DMS79 (cell line): ENCODE measurements at places on chromosomes 13 and 19.

GRCh38 chr13:41188584-41188983 is 5.8 kb downstream of the KBTBD7 start:
- no peak for DNase-seq

GRCh38 chr19:17681505-17682125 is 6.5 kb downstream of the UNC13A start:
- no peak for DNase-seq

DNA sequence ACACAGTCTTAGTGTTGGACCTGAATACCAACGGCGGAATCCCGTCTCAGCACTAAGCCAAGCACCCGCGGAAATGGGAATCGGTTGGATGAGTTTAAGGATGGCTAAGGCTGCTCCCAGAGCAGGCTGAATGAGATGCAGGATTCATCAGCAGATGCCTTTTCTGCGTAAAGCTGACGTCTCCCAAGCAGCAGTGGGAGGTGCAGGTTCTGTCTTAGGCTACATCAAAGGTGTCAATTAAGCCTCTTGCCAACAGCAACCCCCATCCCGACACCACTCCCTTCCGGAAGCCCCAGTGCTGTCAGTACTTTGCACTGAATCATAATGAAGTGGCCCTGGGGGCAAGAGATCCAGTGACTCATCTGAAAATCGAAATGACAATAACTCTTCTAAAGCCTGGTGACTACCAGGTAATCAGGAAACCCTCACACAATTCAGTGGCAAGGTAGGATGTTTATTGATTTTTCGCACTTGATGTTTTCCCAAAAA is 275.6 kb downstream of the DCLK1 start:
- DNase-seq, result no peak

DNA sequence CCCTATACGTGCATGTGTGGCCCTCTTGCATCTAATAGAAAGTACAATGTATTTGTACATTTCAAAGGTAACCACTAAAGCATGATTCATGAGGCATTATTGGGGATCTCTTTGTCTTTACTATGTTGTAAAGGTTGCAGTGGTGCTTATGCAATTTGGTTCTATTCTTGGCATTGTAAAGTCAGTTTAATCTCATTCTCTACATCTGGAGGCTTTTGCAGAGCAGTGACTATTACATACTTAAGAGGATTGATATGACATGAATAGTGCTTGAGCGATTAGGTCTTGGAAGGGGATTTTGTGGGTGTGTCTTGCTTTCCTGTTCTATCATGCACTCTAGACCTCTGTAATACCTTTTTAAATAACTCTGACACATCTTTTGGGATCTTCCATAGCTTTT is 610.0 kb downstream of the EFNB2 start:
- DNase-seq, result no peak

GRCh38 chr13:77620138-77620537 is 77.3 kb upstream of the SLAIN1 start:
- no peak for DNase-seq
